Activated naive CD8-positive, alpha-beta T cell treated with anti-CD3 and anti-CD28 coated beads for 36 hours (primary cell): ENCODE measurements at places on chromosomes 6 and 20. TPM values are rescaled to one million over a fixed set of nuclear protein-coding genes. Genes with fewer than 3 reads are reported as not detected.

EPB41L2 gene
- 40.7 TPM for total RNA-seq

NELFCD gene
- total RNA-seq = 84.1 TPM

OR12D3 gene
- not detected for total RNA-seq

FAM209B gene
- not detected for total RNA-seq

ZC3H12D gene
- total RNA-seq = 27.9 TPM

SALL4 gene
- 0.43 TPM for total RNA-seq

CRISP3 gene
- total RNA-seq = not detected

TSHZ2 gene
- total RNA-seq = 0.54 TPM

SLPI gene
- total RNA-seq = not detected

CCN5 gene
- total RNA-seq = not detected

BIRC7 gene
- 0.23 TPM for total RNA-seq

MAP3K4 gene
- 32.8 TPM for total RNA-seq

DNMT3B gene
- total RNA-seq = 2.6 TPM

MDFI gene
- total RNA-seq = not detected

LHFPL5 gene
- total RNA-seq = not detected

WFDC5 gene
- total RNA-seq = not detected

CST2 gene
- total RNA-seq = not detected

ULBP2 gene
- 0.43 TPM for total RNA-seq

TBC1D32 gene
- 6.7 TPM for total RNA-seq

XKR7 gene
- 0.04 TPM for total RNA-seq

METTL24 gene
- total RNA-seq = 0.27 TPM

HEY2 gene
- not detected for total RNA-seq

TINAG gene
- not detected for total RNA-seq

LY6G6C gene
- total RNA-seq = not detected
